ENCODE measurements at places on chromosomes 12 and 14.

GRCh38 chr14:68131907-68132306 lies 312.3 kb downstream of the RAD51B start:
- DNase-seq: no peak

DNA sequence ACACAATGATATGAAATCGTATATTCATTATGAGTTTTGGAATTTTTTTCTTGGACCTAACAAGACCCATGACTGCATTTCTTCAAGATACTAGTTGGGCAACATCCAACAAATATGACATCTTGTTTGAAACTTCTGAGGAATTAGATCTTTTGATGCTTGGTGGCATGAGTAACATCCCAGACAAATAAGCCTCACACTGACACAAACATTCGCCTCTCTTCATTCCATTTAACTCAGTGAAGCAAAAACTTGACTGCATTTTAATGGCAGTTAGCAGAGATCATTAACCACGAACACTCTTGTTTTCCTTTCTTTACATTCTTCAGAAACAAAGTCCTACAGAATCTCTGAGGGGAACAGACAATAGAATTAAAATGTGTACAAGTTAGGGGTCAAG lies 758.3 kb downstream of the C12orf50 start:
- no peak for DNase-seq

- DNase-seq: no peak
Observed at GRCh38 chr12:54959291-54960018, 25.1 kb downstream of the TESPA1 start.

GRCh38 chr12:8948701-8949341 lies 624 bp downstream of the M6PR start:
- no peak for DNase-seq
